T1000 (cell line): ENCODE measurements at places on chromosomes 3 and 15.

DNA sequence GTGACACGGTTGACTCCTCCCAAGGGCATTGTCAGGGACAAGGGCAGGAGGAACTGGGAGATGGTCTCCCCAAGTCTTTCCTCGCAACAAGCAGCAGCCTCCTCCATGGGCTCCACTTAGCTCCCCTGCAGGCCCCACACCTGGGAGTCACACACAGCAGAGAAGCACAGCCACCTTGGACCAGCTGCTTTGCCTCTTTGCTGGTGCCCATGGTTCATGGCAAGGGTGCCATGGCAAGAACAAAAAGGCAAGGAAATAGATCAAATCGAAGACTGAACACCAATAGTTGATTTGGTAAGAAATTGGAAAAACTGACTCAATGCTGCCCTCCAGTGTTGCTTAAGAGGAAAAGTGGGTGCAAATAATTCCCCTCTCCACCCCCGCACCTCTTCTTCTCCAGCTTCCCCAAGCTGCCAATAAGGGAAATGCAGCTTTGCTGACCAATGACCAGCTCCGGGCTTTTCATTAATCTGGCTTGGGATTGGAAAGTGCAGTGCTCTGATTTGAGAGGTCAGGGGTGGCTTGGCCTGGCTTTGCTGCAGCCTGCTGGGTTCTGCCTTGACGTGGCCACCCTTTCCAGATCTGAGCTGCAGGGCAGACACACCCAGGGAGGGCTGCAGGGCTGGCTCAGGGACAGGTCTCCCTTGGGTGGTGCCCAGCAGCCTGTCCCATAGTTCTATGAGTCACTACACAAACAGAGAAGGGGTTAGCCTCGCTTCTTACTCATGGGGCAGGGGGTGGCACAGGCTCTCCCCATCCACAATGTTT is 162.0 kb downstream of the KLF13 start:
- peak; percentile 53 for DNase-seq

DNA sequence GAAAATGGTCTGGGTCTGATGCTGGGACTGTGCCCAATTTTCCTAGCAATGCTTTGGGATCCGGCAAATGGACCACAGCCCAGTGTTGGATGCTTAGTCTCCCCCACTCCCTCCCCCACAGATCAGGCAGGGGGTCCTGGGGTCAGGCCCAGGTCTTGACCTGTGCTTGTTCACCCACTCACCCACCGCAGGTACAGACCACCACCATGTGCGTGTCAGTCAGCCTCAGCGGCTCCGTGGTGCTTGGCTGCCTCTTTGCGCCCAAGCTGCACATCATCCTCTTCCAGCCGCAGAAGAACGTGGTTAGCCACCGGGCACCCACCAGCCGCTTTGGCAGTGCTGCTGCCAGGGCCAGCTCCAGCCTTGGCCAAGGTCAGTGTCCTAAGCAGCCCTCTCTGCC is 10.6 kb downstream of the GRM2 start:
- DNase-seq, result no peak

GRCh38 chr3:159669766-159670165 is 318.9 kb upstream of the IL12A start:
- no peak for DNase-seq

DNA sequence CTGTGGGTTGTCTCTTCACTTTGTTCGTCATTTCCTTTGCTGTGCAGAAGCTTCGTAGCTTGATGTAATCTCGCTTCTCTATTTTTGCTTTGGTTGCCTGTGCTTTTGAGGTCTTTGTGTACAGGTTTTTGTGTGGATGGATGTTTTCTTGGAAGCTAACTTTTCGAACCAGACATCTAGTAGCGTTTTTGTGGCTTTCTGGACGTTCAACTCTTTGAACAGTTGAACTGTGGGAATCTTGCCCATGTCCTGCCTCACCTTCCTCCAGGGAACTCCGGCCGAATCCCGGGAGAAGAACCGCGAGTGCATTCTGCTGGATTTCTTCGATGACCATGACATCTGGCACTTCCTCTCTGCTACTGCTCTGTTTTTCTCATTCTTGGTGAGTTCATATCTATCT is 70.6 kb downstream of the USF3 start:
- DNase-seq, result no peak

- DNase-seq, result no peak
Observed at GRCh38 chr3:12984023-12984823, 89.0 kb downstream of the IQSEC1 start.

DNA sequence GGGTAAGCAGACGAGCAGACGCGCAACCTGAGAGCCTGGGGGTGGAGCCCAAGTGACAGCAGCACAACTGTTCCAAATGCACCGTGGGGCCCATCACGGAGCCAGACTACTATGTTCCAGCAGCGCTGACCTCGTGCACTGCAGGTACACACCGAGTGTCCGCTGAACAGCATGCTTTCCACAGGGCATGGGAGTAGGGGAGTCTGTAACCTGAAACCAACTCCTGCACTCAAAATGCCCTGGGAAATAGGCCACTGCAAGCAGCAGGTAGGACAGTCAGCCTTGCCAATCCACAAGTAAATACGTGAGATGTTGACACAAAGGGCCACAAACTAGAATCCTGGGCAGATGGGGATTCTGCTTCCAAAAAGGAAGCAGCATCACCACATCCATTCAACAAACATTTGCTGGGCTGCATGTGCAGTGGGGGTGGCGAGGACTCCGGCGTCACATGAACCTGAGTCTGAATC is 73.9 kb downstream of the TBC1D2B start:
- no peak for DNase-seq

GRCh38 chr3:128499724-128500275 is 6.8 kb upstream of the GATA2 start:
- no peak for DNase-seq

DNA sequence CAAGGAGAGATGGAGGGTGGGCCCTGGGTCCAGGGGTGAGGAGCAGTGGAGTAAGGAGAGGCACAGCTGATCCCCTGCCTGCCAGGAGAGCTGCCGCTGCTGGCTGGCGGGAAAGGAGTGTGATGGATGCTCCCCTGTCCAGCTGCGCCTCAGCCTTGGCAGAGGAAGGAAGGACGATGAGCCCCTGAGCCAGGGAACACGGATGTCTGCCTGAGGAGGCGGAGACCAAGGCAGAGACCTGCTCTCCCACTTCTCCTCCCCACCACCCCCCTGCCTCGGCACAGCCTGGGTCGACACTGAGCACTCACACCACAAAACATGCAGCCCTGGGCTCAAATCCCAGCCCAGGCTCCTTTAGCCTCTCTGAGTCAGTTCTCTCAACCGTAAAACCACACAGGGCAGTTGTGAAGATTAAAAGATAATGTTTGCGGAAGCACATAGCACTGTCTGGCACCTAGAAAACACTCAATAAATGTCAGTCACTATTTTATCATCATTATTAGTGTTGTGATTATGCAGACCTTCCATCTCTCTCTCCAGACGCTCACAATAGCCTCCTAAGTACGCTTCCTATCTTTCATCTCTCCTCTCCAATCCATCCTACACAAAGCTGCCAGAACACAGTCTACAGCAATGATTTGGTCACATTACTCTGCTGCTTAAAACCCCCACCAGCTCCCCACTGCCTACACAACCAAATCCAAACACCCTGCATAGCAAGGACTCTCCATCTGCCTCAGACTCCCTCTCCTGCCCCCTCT is 52.2 kb downstream of the SEMA5B start:
- no peak for DNase-seq

DNA sequence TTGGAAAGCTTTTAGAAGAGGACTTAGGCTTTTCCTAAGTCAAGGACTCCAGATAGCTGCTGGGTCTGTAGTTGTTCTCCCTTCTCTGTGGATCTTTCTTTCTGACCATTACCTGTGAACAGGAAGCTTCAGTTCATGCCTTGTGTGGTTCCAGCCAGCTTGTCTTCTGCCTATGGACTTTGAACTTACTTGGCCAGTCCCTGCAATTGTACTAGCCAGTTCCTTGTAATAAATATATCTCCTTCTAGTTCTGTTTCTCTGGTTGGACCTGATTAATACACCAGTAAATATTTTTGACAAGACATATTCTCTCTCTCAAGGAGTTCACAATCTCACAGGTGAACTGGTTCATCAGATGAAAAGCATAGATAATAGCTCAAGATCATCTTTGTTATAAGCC is 341.3 kb upstream of the DPPA4 start:
- DNase-seq, result no peak

- DNase-seq, result no peak
Observed at GRCh38 chr3:196974661-196975060, 6.0 kb upstream of the PIGZ start.

GRCh38 chr15:45993072-45993471 is 358.2 kb downstream of the SQOR start:
- no peak for DNase-seq

- DNase-seq, result no peak
Observed at GRCh38 chr3:45544717-45545296, 49.7 kb upstream of the LIMD1 start.
